ENCODE measurements at places on chromosomes 1 and 21. TPM values are rescaled to one million over a fixed set of nuclear protein-coding genes. Genes with fewer than 3 reads are reported as not detected.

The SYCP1 gene
- not detected for total RNA-seq

The PRAMEF14 gene
- total RNA-seq = not detected

The PLPPR4 gene
- total RNA-seq = not detected

The POMGNT1 gene
- 32.7 TPM for total RNA-seq

The CACNA1S gene
- total RNA-seq = not detected

The NLRP3 gene
- 7.0 TPM for total RNA-seq

The SLC30A1 gene
- total RNA-seq = 11.9 TPM

The PTGS2 gene
- total RNA-seq = not detected

The LRIG2 gene
- 15.3 TPM for total RNA-seq

The CTH gene
- 2.7 TPM for total RNA-seq

The SRRM1 gene
- total RNA-seq = 211 TPM

The CLDN19 gene
- total RNA-seq = not detected

The TEDDM1 gene
- not detected for total RNA-seq

The SOX13 gene
- 3.9 TPM for total RNA-seq

The PDXK gene
- total RNA-seq = 96.9 TPM
